ENCODE measurements at places on chromosomes 2 and 18.

- DNase-seq = no peak
Measured at GRCh38 chr18:33062834-33063364, 290.1 kb upstream of the KLHL14 start.

DNA sequence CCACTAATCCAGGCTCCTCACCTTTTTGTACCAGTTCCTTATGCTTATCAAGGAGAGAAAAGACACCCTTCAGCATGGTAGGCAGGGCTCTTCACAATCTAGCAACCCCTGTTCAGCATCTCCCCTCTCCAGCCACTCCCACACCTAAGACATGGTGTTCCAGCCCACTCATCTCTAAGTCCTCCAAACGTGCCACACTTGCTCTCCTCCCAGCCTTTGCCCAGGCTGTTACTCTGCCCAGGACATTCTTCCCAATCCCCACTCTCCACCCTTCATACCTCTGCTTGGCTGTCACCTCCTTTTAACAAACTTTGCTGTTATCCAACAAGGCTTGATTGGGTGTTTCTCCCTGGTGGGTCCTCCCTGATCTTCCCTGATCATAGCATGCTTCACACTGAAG is 270.6 kb upstream of the CHAC2 start:
- no peak for DNase-seq

DNA sequence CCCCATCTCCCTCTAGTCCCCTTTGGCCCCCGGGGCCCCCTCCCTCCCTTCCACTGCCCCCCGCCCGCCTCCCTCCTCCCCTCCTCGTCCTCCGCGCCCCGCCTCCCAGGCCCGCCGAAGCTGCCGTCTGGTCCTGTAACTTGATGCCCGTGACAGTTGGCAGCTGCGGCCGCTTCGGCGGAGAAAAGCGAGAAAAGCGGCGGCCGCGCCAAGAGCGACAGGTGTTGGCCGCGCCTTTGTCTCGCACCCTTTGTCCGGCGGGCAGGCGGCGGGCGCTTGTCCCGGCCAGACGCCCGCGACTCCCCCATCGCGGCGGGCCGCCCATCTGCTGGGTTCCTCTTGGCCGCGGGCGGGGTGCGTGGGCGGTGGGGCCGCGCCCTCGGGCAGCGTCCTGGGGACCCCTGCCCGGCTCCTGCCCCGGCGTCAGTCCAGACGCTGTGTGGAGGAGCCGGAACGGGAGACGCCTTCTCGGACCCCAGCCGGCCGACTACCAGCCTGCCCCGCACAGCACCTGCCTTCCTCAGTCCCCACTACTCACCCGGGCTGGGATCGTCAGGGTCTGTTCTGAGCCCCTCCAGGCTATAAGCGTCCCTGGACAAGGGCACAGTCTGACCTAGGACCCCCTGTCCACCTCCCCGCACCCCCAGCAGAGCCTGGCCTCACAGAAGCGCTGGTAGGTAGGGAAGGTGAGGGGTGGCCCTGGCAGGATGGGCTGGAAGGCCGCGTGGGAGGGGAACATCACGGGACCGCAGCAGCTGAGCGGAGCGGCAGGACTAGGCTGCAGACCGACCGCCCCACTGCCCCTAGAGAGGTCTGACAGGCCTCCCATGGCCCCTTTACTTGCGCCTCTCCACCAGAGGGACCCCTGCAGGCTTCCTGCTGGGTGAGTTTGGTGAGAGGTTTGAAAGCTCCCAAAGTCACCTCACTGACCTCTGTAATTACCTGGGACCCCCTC is 1.2 kb upstream of the HES6 start:
- DNase-seq = no peak

- no peak for DNase-seq
Measured at GRCh38 chr2:224429441-224429810, 27.5 kb upstream of the FAM124B start.

DNA sequence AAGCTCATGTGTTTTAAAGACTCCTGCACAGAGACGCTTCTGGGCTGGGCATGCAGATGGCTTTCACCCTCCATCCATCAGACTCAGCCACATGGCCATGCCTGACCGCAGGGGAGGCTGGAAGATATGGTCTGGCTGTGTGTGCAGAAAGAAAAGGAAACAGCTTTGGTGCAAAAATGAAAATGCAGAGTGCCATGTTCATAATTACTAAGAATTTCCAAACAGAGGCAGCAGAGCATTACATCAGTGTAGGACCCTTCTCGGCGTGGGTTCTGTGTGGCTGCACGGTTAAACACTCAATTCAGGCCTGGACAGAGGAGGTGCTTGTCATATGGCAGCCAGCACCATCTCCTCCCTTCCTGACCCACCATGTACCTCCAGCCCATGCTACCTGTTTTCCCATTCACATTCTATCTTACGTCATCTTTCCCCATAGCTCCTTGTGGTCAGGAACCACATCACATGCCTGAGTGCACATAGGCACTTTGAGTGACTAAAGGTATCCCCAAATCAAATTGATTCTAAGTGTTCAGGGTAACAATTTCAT is 200.3 kb upstream of the ID2 start:
- DNase-seq = no peak

- no peak for DNase-seq
Measured at GRCh38 chr2:238488347-238488826, 61.7 kb downstream of the ASB1 start.

- DNase-seq = no peak
Measured at GRCh38 chr2:202495230-202495604, 119.1 kb downstream of the BMPR2 start.

- DNase-seq = no peak
Measured at GRCh38 chr2:75563591-75563990, 2.9 kb upstream of the EVA1A start.

DNA sequence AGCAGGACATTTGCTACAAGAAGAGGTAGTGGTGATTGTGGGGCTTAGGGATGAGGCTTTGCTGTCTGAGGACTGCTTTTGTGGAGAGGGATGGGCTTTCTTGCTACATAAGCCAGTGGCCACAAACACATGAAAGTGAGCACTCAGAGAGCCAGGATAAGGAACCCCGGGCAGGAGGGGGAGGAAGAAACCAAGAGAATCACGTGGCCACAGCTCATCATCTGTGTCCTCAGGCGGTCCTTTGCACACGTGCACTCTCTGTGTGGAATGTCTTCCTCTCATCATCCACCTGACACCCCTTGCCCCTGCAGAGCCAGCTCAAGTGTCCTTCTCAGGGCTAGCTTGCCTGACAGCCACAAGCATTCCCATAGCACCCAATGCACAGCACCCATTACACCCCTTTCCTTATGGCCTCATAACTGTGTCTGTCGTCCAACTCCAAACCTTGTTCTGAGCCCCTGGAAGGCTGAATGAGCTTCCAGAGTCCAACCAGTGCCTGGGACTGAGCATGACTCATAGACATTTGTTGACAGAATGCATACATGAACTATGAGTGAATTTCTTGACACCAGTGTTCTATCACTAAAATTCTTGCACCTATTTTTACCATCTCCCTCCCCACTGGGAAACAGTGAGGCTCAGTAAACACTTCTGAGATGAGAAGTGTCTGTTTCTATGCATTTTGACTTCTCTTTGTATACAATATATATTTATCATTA is 398.3 kb downstream of the ALK start:
- DNase-seq = no peak

- DNase-seq = no peak
Measured at GRCh38 chr18:13300029-13300428, 81.5 kb downstream of the LDLRAD4 start.

- DNase-seq = no peak
Measured at GRCh38 chr2:181054843-181055242, 74.4 kb downstream of the UBE2E3 start.

DNA sequence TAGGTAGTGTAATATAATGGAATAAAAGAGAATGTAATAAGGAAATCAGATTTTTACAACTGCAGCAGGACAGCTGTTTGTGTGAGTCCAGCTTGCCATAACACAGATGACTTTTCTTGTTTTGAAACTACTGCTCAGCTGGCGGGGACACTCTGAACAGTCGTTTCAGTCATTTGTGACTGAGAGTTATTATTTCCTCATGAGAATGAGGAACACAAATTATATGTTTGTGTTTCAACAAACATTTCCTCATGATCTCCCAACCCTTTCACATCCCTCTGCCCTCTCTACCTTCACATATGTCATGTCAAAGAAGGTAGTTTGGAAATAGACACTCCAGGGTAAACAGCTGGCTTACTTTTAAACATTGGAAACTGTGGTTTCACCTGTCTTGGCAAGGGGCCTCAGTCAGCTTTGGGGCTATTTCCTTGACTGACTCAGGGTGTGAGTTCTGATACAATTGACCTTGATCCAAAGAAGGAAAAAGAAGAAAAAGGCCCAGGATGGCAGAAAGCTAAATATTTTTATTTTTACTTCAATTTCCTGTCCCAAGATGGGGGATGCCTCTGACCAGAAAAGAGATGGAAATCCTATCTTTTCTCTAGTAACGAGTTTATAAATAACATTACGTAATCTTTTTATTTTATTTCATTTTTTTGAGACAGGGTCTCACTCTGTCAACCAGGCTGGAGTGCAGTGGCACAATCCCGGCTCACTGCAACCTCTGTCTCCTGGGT is 593 bp downstream of the SP140L start:
- DNase-seq = no peak

- DNase-seq = no peak
Measured at GRCh38 chr2:186058614-186059013, 320.0 kb downstream of the FSIP2 start.

DNA sequence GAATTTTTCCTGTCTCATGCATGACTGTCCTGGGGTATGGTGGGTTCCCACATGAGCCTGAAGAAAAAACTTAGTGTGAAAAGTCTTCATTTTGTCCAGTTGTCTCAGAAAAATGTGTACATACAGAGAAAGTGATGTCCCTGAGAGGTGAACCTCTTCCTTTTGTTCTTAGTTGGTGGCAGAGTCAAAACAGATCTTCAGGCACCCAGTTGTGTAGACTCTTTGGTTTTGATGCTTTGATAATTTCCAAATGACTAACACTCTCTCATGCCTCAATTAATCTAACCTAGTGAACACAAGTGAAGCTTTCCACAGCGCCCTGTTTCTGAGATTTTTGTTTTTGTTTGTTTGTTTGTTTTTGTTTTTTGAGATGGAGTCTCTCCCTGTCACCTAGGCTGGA is 273.5 kb downstream of the PIK3C3 start:
- no peak for DNase-seq

GRCh38 chr2:102790091-102790455 is 28.2 kb downstream of the TMEM182 start:
- no peak for DNase-seq

GRCh38 chr2:119674711-119675500 is 4.1 kb upstream of the TMEM177 start:
- no peak for DNase-seq

- DNase-seq = no peak
Measured at GRCh38 chr2:221156062-221156734, 415.9 kb downstream of the EPHA4 start.

DNA sequence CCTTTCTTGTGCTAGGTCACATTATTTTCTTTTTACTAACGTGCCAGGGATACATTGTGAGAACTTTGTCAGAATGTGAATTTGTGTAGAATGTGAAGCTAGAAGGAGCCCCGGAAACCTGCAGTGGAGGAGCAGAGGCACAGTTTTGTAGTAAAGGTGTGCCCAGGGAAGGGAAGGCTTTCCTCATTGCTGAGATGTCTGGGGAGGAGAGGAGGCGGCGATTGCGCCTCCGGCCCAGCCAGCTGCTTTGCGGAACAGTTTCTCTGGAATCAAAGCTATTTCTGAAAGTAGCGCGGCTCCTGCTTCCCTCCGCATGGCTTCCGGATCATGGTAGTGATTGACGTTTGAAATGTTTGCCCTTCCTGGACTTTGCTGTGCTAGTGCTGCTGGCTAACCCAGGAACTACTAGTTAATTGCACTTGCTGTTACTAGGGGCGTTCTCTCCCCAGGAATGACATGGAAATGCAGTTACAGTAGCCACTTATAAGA is 83.1 kb upstream of the RBM44 start:
- no peak for DNase-seq

DNA sequence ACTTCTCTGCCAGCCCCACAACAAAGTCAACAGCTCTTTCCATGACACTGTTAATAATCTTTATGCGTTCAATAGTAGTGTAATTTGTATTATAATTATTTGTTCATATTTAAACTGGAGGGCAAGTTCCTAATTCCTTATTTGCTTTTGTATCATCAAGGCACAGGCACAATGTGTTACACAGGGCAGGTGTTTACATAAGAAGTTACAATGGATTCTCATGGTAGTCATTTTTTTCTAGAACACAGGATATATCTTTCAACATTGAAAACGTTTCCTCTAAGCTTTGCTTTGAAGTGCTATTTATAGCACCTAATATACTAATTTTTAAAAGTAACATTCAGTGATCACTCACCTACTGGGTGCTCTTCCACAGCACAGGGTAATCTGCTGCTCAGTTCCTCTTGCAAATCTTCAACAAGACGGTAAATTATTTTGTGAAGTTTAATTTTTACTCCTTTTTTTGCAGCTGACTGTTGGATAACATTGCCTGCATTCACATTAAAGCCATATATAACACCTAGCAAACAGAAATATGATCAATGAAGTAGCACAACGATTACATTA is 7.3 kb downstream of the RPS27A start:
- DNase-seq = no peak

GRCh38 chr18:43129946-43130524 is 14.6 kb upstream of the RIT2 start:
- DNase-seq = no peak

GRCh38 chr2:150732491-150732890 is 245.0 kb upstream of the RND3 start:
- no peak for DNase-seq

GRCh38 chr18:79380816-79381806 is 14.6 kb upstream of the NFATC1 start:
- no peak for DNase-seq

DNA sequence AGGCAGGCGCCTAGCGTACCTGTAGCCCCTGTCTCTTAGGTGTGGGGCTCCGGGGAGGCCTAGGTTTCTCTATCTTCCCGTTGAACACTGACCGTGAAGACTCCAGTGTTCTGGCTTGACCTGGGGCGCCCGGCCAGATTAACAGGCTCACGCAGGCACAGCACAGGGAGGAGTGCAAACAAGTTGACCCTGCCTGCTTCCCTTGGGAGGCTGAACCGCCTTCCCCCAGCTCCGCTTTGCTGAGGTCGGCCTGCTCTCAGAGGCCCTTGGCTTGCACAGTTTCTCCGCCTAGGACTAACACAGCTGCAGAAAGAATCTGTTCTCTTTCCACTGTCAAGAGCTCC is 567 bp downstream of the PCYOX1 start:
- no peak for DNase-seq

GRCh38 chr2:20574930-20575329 is 76.0 kb downstream of the HS1BP3 start:
- no peak for DNase-seq

- no peak for DNase-seq
Measured at GRCh38 chr18:3525870-3526420, 76.0 kb downstream of the TGIF1 start.

- DNase-seq = no peak
Measured at GRCh38 chr18:74616494-74616893, 18.8 kb downstream of the ZNF407 start.

DNA sequence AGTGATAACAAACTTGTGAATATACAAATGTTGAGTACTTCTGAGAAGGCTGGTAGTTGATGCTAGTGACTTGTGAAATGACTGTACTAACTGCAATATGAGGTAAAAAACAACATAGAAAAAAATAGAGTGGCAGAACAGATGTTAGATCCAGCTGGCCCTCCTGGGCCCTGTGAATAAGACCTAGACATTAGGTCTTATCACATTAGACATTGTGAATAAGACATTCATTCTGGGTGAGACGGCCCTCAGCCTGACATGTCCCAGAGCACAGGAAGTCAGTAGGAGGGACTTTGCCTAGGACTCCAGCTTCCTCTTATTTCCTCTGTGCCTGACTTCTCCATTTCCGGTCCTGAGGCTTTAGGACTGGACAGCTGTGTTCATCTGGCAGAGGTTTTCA is 22.9 kb downstream of the DOK1 start:
- DNase-seq = no peak
